ENCODE measurements at places on chromosomes 13 and 19.

DNA sequence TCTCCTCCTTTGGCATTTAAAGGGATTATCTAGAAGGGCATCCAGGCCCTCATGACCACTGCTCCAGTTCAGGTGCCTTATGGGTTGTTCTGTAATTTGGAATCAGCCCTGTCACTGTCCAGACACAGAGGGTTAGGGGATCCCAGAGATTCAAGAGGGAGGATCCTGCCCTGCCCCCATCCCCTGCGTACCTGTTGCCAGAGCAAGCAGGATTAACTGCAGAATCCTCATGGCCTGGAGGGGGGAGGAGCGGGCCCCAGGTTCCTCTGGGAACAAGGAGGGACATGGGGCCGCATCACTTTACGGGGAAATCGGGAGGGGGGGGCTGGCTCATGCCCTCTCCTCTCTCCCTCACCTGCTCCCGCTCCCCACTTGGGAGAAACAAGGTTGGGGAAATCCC is 1.0 kb downstream of the KLK11 start:
- DNase-seq = no peak

DNA sequence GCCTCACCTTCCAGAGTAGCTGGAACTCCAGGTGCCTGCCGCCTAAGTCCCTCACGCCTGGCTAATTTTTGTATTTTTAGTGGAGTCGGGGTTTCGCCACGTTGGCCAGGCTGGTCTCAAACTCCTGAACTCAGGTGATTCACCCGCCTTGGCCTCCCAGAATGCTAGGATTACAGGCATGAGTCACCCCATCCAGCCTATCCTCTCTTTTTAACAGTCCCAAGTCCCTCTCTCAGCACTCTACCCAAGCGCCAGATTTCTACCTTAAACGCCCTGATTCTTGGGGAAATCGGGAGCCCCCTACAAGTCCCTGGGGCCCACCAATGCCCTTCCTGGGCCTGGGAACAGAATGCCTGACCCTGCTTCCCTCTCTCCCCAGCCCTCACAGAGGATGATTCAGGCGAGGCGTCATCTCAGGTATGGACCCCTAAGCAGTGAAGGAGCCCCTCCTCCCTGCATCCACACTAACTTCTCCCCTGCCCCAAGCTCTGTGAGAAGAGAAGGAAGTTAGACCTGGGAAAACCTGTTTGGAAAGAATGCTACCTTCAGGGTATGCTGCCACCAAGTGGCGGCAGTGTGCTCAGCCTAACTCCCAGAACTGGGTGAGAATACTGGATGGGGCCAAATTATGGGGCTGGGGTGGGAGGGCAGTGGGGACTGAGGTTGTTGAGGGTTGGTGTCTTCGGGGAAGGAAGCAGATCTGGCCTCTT is 20.8 kb upstream of the EBI3 start:
- no peak for DNase-seq

- no peak for DNase-seq
These were observed 8.9 kb downstream of the B3GLCT start for GRCh38 chr13:31208559-31209122.

GRCh38 chr19:8445488-8446001 is 770 bp downstream of the HNRNPM start:
- no peak for DNase-seq

DNA sequence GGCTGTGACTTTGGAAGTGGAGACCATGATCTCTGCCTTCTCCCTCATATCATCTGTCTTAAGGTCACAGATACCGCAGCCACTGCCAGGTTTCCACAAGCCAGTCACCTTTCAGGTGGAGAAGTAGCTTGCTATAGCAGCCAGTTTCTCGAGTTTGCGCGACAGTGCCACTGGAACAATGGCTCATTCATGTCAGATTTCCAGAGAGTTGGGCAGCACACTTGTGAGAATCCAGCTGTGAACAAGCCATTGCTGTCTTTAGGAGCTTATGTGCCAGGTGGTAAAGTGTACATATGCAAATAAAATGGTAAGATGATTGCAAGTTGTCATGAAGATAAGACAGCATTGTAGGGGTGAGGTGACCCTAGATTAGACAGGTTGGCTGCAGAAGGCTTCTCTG is 22.3 kb downstream of the GARRE1 start:
- DNase-seq = no peak

DNA sequence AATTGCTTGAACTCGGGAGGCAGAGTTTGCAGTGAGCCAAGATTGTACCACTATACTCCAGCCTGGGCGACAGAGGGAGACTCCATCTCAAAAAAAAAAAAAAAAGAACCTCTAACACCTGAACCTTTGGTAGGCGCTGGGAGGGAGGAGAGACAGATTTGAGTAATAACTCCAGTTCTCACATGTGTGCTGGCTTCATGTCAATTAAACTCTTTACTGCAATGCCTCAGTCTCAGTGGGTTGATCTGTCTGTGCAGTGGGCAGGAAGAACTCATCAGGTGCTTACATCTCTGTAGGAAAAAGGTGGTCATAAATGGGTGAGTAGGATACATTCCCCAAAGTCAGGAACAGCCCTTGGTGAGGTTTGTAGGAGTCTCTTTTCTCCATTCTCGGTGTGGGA is 85.1 kb upstream of the ABCC4 start:
- DNase-seq = no peak

- no peak for DNase-seq
These were observed 3.1 kb downstream of the KIR2DL4 start for GRCh38 chr19:54806516-54806838.

- DNase-seq = no peak
These were observed 41.0 kb downstream of the RFX2 start for GRCh38 chr19:6069268-6069791.
